Activated CD4-positive, alpha-beta T cell treated with anti-CD3 and anti-CD28 coated beads, Interleukin-2, amount 10 ng/mL, durations not matched to agents 7 days and 5 days (primary cell): ENCODE measurements at places on chromosomes 1 and 21. TPM values are rescaled to one million over a fixed set of nuclear protein-coding genes. Genes with fewer than 3 reads are reported as not detected.
A peak's percentile ranks its signal among the peaks of the same experiment; 100 is the strongest.

Gene SLAMF7
- 12.8 TPM for total RNA-seq

- H3K4me1 ChIP-seq = peaks cover 26% of the 10 kb centered on the region
- peaks cover 2% of the 10 kb centered on the region for H3K27me3 ChIP-seq
- DNase-seq = peak; percentile 14
These were observed 710 bp downstream of the GLRX2 start for GRCh38 chr1:193104502-193104906.

- H3K27me3 ChIP-seq = no peaks in the 10 kb centered on the region
- no peak overlapping the region for H3K27ac ChIP-seq
- H3K4me3 ChIP-seq = no peak overlapping the region
- no peak for DNase-seq
- no peaks in the 10 kb centered on the region for H3K4me1 ChIP-seq
- H3K36me3 ChIP-seq = no peaks in the 10 kb centered on the region
These were observed 514.7 kb downstream of the NUF2 start for GRCh38 chr1:163836481-163836880.

Gene USH2A
- total RNA-seq = not detected

Gene KCNQ4
- total RNA-seq = 0.52 TPM

DNA sequence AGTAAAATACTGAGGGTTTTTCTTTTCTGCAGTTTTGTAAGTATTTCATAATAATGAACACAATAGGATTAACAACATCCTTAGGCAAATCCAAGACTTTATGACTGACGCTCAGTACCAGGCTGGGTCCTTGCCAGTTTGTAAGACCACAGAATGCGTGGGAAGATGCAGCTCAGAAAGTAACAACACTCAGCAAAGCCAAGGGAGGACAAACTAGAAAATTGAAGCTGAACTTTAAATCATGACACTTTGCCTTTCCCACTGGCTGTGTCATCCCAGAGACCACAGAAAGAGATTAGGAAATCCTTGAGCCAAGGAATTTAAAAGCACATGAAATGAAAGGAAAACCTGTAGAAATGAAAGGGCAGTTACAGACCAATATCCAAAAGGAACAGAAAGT, 426.3 kb upstream of the CHRM3 start:
- no peaks in the 10 kb centered on the region for H3K36me3 ChIP-seq
- H3K4me1 ChIP-seq = no peaks in the 10 kb centered on the region
- no peaks in the 10 kb centered on the region for H3K27me3 ChIP-seq
- DNase-seq = no peak
- no peak overlapping the region for H3K4me3 ChIP-seq

DNA sequence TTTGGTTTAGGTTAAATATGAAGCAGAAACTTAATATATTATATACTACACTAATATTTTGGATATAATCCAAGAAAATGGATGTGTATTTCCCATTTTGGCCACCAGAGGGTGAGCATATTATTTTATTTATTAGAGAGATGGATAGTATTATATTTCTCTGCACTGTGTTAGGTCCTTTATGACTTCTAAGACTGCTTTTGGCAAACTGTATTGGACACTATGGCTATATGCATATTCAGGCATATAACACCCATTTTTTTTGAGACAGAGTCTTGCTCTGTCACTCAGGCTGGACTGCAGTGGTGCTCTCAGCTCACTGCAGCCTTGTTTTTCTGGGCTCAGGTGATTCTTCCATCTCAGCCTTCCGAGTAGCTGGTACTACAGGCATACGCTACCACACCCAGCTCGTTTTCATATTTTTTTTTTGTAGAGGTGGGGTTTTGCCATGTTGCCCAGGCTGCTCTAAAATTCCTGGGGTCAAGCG, 17.8 kb upstream of the PGM1 start:
- peak; percentile 15 for DNase-seq
- no peak overlapping the region for H3K4me3 ChIP-seq
- H3K36me3 ChIP-seq = no peaks in the 10 kb centered on the region

- H3K27ac ChIP-seq = no peak overlapping the region
- H3K4me1 ChIP-seq = no peaks in the 10 kb centered on the region
- no peak for DNase-seq
- no peak overlapping the region for H3K4me3 ChIP-seq
- H3K36me3 ChIP-seq = peaks cover 29% of the 10 kb centered on the region
- no peaks in the 10 kb centered on the region for H3K27me3 ChIP-seq
These were observed 93.8 kb downstream of the MTR start for GRCh38 chr1:236888903-236889302.

Gene SAMSN1
- 51.3 TPM for total RNA-seq

GRCh38 chr1:6545276-6546112, 8.8 kb downstream of the NOL9 start:
- H3K27ac ChIP-seq = peak overlapping the region; percentile 90
- peak overlapping the region; percentile 31 for H3K4me3 ChIP-seq
- H3K4me1 ChIP-seq = peaks cover 26% of the 10 kb centered on the region
- no peak for DNase-seq

Gene DLGAP3
- 0.33 TPM for total RNA-seq

GRCh38 chr1:7479571-7479970, 291.5 kb upstream of the VAMP3 start:
- no peaks in the 10 kb centered on the region for H3K27me3 ChIP-seq
- no peak overlapping the region for H3K27ac ChIP-seq
- no peaks in the 10 kb centered on the region for H3K4me1 ChIP-seq
- DNase-seq = no peak
- no peaks in the 10 kb centered on the region for H3K36me3 ChIP-seq

DNA sequence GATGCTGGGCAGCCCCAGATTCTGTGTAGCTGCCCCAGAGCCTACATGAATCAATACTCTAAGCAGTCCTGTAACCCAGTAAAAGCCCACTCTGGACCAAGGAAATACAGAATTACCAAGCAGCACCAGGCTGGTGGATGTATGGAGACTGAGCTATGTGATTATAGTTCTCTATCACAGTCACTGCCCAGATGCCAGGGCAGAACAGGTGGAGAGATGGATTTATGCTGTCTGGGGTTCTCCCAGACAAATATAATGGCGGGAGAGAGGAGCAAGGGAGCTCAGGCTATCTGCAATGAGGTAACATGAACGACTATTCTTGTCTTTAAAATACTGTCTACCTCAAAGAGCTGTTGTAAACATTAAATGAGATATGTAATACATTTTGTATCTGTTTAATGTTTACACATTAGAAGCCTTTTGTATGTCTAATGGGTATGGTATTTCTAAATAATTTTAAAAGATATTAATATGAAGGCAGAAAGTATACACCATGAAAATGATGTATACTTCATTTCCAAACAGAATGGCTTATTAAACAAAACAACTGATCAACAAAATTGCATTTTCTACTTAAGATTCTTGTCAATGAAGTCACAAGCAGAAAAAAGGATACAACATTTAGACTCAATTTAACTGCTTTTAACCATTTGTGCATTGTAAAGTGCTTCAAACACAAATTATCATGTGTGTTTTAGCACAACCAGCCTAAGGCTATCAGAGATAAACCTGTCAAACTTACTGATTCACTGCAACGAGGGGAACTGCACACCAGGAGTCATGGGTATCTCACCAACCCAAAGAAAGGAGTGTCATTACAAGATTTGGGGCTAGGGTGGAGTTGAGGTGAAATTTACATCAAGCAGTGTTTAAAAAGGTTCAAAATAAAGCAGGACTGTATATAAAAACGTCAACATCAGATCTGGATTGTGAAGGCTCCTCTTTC, 3.0 kb downstream of the SDE2 start:
- peak overlapping the region; percentile 100 for H3K27ac ChIP-seq
- H3K4me1 ChIP-seq = peaks cover 61% of the 10 kb centered on the region
- no peaks in the 10 kb centered on the region for H3K27me3 ChIP-seq

DNA sequence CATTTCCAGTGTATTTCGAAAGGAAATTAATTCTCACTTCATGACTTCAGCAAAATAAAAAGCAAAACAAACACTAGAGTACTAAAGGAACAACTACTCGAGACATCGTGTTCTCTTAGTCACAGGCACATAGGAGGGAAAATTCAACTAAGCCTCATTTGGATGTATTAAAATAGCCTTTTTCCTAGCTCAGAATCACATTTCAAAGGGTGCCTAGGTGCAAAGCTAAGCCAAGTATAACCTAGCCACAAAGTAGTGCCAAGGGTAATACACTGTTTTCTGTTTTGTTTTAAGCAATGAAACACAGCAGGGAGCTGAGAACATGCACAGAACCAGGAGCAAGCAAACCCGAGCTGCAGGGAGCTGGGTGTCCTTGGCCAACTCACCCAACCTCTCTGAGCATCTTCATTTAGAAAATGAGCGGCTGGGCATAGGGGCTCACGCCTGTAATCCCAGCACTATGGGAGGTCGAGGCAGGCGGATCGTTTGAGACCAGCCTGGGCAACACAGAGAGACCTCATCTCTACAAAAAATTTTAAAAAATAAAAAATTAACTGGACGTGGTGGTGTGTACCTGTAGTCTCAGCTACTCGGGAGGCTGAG, 26.6 kb upstream of the ACBD6 start:
- H3K4me3 ChIP-seq = no peak overlapping the region
- no peaks in the 10 kb centered on the region for H3K27me3 ChIP-seq
- peaks cover 2% of the 10 kb centered on the region for H3K4me1 ChIP-seq
- no peak overlapping the region for H3K27ac ChIP-seq
- no peaks in the 10 kb centered on the region for H3K36me3 ChIP-seq

Gene UBXN10
- total RNA-seq = 0.22 TPM

GRCh38 chr1:212231372-212231771, 53.8 kb upstream of the PPP2R5A start:
- H3K36me3 ChIP-seq = no peaks in the 10 kb centered on the region
- peaks cover 28% of the 10 kb centered on the region for H3K4me1 ChIP-seq
- H3K4me3 ChIP-seq = no peak overlapping the region
- no peaks in the 10 kb centered on the region for H3K27me3 ChIP-seq

Gene GJA5
- total RNA-seq = not detected

DNA sequence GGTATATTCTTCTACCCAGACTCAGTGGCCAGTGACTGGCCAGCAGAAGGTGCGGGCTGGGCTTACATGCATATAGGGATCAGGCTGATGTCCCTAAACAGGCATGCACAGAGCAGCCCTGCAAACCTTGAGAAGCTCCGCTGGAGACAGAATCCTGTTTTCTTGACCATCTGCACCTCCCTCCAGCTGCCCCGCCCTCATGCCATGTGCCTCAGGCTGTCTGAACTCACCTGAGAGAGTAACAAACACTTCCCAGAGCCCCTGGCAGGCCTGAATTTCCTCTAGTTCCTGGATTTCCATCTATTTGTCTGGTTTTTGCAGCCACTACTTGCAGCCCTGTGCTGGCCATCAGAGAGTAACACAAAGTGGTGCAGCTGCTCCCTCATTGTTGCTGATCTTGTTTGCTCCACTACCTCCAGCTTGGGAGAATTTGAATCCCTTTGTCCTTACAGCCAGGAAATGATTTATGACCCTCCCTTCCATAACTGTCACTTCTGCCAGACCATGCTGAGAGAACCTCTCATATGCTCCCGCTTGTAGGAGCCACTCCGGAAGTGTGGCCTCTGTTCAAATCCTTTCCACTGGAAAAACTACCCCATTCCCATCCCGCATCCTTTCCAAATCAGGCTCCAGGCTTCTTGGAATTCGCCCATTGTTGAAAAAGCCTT, 113.6 kb downstream of the NMNAT2 start:
- H3K27ac ChIP-seq = no peak overlapping the region
- no peak overlapping the region for H3K4me3 ChIP-seq
- no peaks in the 10 kb centered on the region for H3K36me3 ChIP-seq
- DNase-seq = no peak

DNA sequence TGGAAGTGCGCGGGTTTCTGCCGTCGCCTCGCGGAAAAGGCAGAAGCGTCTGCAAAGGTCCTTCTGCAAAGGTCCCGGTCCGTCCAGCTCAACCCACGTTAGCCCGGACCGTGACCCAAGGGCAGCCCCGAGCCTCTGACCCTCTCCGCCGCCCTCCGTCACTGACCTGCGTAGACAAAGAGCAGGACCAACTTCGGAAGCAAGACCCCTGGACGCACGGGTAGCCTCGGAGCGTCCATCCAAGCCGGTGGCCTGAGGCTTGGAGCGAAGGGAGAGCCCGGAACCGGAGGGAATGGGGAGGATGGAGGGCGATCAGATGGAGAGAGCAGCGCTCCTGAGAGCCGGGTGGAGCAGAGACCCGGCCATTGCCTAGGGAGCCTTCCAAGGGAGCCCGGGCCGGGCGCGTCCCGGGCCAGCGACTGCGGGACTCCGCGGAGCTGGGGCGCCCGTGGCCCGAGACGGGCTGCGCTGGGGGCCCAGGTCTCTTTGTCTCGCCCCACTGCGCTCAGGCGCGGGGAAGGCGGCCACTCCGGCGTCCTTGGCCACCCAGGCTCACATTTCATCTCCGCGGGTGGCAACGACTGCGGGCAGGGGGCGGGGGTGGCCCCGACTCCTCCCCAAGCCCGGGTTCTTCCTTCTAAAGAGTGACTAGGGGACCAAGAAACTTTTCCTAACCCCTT, at the start of gene CYYR1:
TSS of gene CYYR1 (minus strand) at position 585 of the 680 bp plus-strand sequence. CDS start at position 239, 346 bp downstream.
- H3K27me3 ChIP-seq = peaks cover 27% of the 10 kb centered on the region
- no peak within 1 kb of the TSS for H3K27ac ChIP-seq
- no peaks in the 10 kb centered on the region for H3K36me3 ChIP-seq
- peaks cover 3% of the 10 kb centered on the region for H3K4me1 ChIP-seq

- peak overlapping the region; percentile 44 for H3K4me3 ChIP-seq
- H3K27me3 ChIP-seq = no peaks in the 10 kb centered on the region
- DNase-seq = no peak
These were observed 9.8 kb downstream of the RAP1A start for GRCh38 chr1:111629190-111629954.

DNA sequence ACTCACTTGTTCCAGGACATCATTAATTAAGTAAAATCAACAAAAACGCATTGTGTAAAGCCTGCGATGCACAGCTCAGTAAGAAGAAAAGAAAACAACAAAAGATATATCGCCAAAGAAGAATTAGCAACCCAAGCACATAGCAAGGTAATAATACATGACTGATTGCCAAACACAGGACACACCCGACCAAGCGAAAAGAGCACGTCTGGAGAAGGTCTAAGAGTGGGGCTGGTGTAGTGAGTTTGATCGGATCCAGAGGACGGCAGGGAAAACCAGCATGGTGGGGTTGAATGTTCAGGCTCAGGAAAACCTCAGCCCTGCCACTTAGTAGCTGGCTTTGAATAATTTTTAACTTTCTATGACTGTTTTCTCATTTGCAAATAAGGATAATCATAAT, 69.8 kb downstream of the JAK1 start:
- DNase-seq = no peak
- H3K4me1 ChIP-seq = peaks cover 65% of the 10 kb centered on the region
- H3K27ac ChIP-seq = no peak overlapping the region

Gene CDC42BPA
- total RNA-seq = 3.6 TPM

Gene KRTAP20-4
- total RNA-seq = not detected

GRCh38 chr21:36337099-36337509, 17.1 kb downstream of the MORC3 start:
- H3K4me3 ChIP-seq = no peak overlapping the region
- H3K27ac ChIP-seq = no peak overlapping the region
- H3K27me3 ChIP-seq = no peaks in the 10 kb centered on the region
- DNase-seq = no peak
- peaks cover 60% of the 10 kb centered on the region for H3K36me3 ChIP-seq

- H3K36me3 ChIP-seq = no peaks in the 10 kb centered on the region
- no peak for DNase-seq
- no peak overlapping the region for H3K4me3 ChIP-seq
- peaks cover 34% of the 10 kb centered on the region for H3K27me3 ChIP-seq
- H3K4me1 ChIP-seq = no peaks in the 10 kb centered on the region
These were observed 160.5 kb upstream of the KIAA0040 start for GRCh38 chr1:175353066-175353465.

GRCh38 chr1:245748240-245748639, 593.5 kb downstream of the KIF26B start:
- peaks cover 3% of the 10 kb centered on the region for H3K36me3 ChIP-seq
- H3K4me1 ChIP-seq = no peaks in the 10 kb centered on the region
- H3K27ac ChIP-seq = no peak overlapping the region

Gene SIKE1
- 59.4 TPM for total RNA-seq
